K562 (cell line): ENCODE measurements at places on chromosomes 12 and 14. TPM values are rescaled to one million over a fixed set of nuclear protein-coding genes. Genes with fewer than 3 reads are reported as not detected.
A peak's percentile ranks its signal among the peaks of the same experiment; 100 is the strongest.

Gene CABP1
- not detected in 2 replicates for total RNA-seq

Gene KRT72
- total RNA-seq = 0.09 TPM in 1 of 2 replicates, not detected in the other

Gene TOX4
- total RNA-seq = 44.0 and 47.5 TPM in 2 replicates

Gene CDH24
- total RNA-seq = 11.1 and 12.8 TPM in 2 replicates

DNA sequence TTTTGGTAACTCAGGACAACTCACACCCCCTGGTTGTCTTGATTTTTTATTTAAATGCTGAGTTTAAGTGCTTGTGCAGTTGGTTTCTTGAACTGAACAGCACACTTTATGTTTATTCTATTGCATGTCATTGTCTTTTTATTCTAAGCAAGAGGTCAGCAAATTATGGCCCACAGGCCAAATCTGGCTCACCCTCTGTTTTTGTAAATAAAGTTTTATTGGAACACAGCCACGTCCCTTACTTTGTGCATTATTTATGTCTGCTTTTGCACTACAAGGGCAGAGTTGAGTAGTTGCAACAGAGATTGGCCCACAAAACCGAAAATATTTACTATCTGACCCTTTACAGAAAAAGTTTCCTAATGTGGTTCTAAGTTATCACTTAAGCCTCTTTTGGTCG, 52.3 kb downstream of the SUDS3 start:
- no peak for DNase-seq

DNA sequence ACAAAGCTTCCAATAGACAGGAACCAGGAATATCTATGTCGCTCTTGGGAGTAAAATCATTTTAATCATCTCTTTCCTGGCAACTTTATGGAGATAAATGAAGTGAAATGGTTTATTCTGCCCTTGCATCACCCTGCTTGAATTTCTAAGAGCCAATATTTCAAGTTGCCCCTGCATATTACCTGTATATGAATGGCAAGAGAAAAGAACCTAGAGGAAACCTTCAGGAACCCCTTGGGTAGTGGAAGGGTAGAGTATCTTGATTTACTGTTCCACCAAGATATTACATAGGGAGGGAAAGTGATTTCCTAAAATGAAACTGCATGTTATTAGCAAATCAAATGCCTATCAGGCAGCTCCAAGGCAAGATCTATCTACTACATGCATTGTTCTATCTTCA, 308.4 kb upstream of the NAV3 start:
- no peak for DNase-seq

GRCh38 chr14:87696485-87696884, 296.5 kb downstream of the GALC start:
- no peak for DNase-seq

DNA sequence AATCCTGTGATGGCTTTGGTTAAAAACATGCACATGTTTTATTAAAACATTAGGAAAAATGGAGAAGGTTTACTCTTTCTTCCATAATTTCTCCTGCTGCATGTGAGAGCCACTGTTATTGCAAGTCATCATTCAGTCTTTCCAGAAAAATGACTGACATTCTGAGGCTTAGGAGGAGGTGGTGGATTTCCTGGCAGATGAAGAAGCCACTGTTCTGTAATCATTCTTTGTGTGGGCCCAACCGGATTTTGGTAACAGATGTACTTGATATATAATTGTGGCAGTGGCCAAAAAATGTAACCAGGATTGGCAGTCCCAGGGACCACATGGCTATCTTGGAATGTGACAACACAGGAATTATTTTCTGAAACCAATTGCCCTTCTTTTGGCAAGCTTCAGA, 120.2 kb downstream of the DAAM1 start:
- DNase-seq = no peak

- DNase-seq = no peak
Measured at GRCh38 chr12:1564067-1564466, 30.3 kb downstream of the FBXL14 start.

GRCh38 chr14:54108481-54109471, 152.2 kb upstream of the BMP4 start:
- no peak for DNase-seq

GRCh38 chr14:60878121-60878520, 102.8 kb downstream of the TRMT5 start:
- DNase-seq = no peak

DNA sequence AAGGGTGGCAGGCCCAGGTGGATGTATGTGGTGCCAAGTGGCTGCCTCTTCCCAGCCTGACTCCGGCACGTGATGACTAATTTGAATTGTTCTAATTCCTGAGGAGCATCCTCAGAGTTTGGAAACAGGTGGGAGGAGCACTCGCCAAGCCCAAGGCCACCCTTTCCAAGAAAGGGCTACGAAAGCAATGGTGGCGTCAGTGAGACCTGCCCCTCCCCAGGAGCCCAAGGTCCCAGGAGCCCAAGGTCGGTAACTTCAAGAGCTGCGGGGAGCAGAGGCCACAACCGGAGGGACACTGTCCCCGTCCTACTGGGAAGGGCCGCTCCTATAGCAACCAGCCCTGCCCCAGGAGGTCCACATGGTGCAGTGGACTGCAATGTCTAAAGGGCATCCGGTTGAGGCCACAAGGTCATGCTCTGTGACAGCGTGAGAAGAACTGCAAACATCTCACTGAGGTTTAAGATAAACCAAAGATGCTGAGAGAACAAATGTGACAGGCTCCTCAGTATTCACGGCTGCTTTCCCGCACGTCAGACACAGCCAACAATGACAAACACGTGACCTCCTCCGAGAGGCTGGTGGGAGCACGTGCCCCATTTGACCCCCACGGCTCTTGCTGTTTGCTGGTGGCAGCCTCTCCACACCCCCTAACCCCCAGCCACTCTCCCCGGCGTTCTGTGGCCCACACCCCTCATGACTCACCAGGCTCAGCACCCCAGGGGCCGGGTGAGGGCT, 79.6 kb downstream of the ITPK1 start:
- peak; percentile 27 for DNase-seq
